ENCODE measurements at places on chromosomes 1 and 21. TPM values are rescaled to one million over a fixed set of nuclear protein-coding genes. Genes with fewer than 3 reads are reported as not detected.

Gene HTR6
- not detected for total RNA-seq

Gene CACNA1S
- total RNA-seq: not detected

Gene WNT3A
- total RNA-seq: not detected

GRCh38 chr1:207298636-207299398 is 22.7 kb upstream of the CD55 start:
- H3K4me1 ChIP-seq: peaks cover 11% of the 10 kb centered on the region
- no peak for DNase-seq
- H3K4me3 ChIP-seq: no peak overlapping the region

Gene GOLT1A
- total RNA-seq: not detected

Gene MRPL9
- total RNA-seq: 19.8 TPM

GRCh38 chr1:1777583-1777899 is 729 bp downstream of the NADK start:
- H3K4me1 ChIP-seq: peaks cover 66% of the 10 kb centered on the region
- DNase-seq: no peak
- H3K27me3 ChIP-seq: no peaks in the 10 kb centered on the region
- H3K27ac ChIP-seq: peak overlapping the region; percentile 96
- peaks cover 6% of the 10 kb centered on the region for H3K36me3 ChIP-seq
- H3K4me3 ChIP-seq: peak overlapping the region; percentile 91

GRCh38 chr1:24983006-24983680 is 53.1 kb upstream of the RUNX3 start:
- H3K36me3 ChIP-seq: no peaks in the 10 kb centered on the region
- H3K27me3 ChIP-seq: peaks cover 9% of the 10 kb centered on the region
- DNase-seq: no peak

Gene ESPN
- not detected for total RNA-seq

Gene EFNA1
- total RNA-seq: 75.3 TPM

DNA sequence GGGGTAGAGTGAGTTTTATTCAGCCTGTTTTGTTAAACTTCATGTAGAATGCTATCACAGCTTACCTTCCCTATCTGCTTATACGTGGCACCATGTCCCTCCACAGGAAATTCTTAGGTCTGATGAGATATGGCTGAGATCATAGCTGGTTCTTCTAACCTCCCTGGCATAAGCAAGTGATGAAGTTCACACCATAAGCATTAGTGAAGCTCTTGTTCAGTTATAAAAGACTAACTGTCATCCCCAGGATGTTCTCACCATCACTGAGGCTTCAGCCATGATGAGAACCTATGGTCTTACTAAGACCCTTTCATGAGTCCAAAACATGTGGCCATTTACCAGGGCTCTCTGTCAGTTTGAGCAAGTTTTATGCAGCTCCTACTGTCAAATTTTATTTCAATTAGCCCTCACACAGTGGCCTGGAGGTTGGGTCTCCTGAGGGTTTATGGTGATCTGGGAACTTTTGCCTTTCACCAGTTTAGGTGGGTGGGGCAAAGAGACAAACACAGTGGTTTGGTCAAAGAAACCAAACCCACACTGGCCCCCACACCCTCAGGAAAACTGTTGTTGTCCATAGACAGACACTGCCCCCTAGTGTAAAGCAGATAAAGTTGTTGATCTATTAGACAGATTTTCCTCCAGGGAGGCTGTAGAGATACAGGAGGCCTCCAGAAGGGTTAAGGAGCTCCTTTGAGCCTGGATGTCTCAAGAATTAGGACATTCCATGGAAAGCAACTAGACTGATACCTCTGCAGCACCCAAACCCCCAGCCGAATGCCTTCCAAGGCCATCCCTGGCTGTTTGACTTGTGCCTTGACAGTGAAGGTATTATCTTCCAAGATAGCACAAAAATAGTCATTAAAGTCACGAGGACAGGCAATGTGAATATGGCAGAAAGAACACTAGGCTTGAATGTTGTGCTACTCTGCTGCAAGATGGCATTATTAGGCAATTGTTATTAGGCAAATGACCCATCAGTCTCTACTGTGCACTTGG is 5.0 kb downstream of the SLC22A15 start:
- no peaks in the 10 kb centered on the region for H3K27me3 ChIP-seq
- H3K4me1 ChIP-seq: peaks cover 12% of the 10 kb centered on the region
- no peak overlapping the region for H3K27ac ChIP-seq
- no peak for DNase-seq
- H3K4me3 ChIP-seq: no peak overlapping the region

Gene LRRC38
- 0.37 TPM for total RNA-seq

- no peaks in the 10 kb centered on the region for H3K27me3 ChIP-seq
- no peak for DNase-seq
- no peaks in the 10 kb centered on the region for H3K36me3 ChIP-seq
- no peak overlapping the region for H3K4me3 ChIP-seq
- peaks cover 31% of the 10 kb centered on the region for H3K4me1 ChIP-seq
These were observed 133.1 kb downstream of the VAV3 start for GRCh38 chr1:107831921-107832320.

DNA sequence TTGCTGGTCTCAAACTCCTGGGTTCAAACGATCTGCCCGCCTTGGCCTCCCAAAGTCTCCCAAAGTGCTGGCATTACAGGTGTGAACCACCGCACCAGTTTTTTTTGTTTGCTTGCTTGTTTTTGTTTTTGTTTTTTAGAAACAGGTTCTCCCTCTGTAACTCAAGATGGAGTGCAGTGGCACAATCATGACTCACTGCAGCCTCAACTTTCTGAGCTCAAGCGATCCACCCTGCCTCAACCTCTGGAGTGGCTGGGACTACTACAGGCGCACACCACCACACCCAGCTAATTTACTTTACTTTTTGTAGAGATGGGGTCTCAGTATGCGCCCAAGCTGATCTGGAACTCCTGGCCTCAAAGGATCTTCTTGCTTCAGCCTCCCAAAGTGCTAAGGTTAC is 47.3 kb upstream of the USP1 start:
- no peaks in the 10 kb centered on the region for H3K27me3 ChIP-seq
- H3K4me3 ChIP-seq: no peak overlapping the region
- H3K36me3 ChIP-seq: no peaks in the 10 kb centered on the region
- no peak for DNase-seq

DNA sequence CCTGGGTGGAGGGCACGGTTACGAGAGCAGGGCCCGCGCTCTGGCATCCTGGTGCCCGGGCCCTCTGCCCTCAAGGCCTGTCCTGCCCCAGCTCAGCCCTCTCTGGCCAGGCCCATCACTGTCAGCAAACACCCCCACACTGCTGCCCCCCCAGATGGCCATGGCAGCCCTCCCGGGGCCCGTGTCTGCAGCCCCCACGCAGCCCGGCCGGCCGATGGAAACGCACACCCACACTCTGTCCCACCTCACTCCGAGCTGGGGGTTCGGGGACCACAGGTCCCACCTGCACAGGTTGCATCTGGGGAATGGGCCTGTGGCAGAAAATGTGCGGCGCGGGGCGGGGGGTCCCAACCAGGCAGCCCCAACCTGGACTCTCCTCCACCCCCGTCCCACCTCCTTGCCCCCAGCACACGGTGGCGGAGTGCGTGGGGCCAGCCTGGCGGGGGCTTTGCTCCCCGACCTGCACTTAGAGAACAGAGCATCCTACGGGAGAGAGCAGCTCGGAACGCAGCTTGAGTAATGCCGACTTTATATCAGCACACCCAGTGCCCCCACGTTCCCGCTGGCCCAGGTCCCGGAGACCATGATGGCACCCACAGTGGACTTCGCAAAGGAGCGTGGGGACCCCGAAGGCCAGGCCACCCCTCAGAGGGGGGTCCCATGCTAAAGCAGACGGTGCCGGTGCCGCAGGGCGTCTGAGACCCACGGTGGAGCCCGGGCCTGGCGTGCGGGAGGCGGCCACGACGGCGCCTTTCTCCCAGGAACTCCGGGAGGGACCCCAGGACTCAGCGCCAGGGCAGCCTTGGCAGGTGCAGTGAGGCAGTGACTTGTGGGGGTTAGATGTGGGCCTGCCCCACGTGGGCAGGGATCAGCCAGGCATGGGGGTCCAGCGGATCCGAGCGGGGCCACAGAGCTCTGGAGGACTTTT is 7.5 kb upstream of the RNF223 start:
- peaks cover 14% of the 10 kb centered on the region for H3K4me1 ChIP-seq
- H3K27ac ChIP-seq: no peak overlapping the region
- H3K4me3 ChIP-seq: no peak overlapping the region
- H3K36me3 ChIP-seq: peaks cover 35% of the 10 kb centered on the region
- peak; percentile 21 for DNase-seq

GRCh38 chr1:156582388-156583017 is 3.0 kb downstream of the TTC24 start:
- no peak for DNase-seq

DNA sequence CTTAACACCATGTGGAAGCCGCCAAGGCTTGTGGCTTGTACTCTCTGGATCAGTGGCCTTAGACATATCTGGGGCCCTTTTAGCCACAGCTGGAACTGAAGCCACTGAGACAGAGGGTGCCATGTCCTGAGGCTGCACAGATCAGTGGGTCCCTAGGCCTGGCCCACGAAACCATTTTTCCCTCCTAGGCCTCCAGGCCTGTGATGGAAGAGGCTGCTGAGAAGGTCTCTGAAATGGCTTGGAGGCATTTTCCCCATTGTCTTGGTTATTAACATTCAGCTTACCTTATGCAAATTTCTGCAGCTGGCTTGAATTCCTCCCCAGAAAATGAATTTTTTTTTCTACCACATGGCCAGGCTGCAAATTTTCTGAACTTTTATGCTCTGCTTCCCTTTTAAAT is 15.1 kb upstream of the DPH5 start:
- H3K4me1 ChIP-seq: no peaks in the 10 kb centered on the region
- no peaks in the 10 kb centered on the region for H3K27me3 ChIP-seq
- no peaks in the 10 kb centered on the region for H3K36me3 ChIP-seq
- H3K27ac ChIP-seq: no peak overlapping the region
- no peak for DNase-seq

- H3K36me3 ChIP-seq: no peaks in the 10 kb centered on the region
- no peak for DNase-seq
- no peaks in the 10 kb centered on the region for H3K27me3 ChIP-seq
- H3K4me1 ChIP-seq: no peaks in the 10 kb centered on the region
- H3K27ac ChIP-seq: no peak overlapping the region
- H3K4me3 ChIP-seq: no peak overlapping the region
These were observed 85.2 kb downstream of the UCHL5 start for GRCh38 chr1:192973988-192974387.

Gene MGST3
- 120 TPM for total RNA-seq

Gene OR2T29
- total RNA-seq: not detected

DNA sequence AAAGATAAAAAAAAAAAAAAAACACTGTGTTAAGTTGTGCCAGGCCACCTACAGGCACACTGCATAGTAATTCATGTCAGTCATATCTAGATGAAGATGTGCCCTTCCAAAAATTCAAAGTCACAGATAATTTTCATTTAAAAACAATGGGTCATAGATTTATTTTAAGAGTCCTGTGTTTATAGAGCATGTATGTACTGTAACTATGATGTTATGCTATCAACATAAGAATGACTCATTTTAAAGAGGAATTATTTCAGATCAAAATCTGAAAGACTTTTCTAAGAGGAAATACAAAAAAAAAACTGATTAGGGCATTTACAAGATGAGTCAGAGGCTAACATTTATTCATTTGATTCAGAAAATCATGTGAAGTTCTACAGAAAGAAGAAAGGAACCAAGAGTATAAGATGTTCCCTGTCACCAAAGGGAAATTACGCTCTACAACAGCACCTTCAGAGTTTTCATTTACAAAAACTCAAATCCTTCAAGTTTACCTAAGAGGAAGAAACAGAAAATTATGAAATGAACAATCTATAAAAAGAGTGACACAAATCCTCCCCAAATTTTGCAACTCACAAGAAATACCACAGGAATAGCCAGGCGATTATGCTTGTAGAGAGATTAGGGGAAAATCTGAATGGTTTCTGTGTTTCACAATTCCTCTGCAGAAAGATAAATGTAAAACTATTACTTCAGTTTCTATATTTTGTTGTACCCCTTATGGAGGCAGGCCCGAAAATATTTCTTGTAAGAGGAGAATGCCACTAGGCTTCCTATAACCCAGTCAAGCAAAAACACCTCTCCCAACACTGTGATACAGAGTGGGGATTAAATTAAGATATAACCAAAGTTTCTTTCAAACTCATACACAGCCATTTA is 13.8 kb downstream of the TP53BP2 start:
- no peak for DNase-seq
- no peaks in the 10 kb centered on the region for H3K27me3 ChIP-seq
- H3K27ac ChIP-seq: peak overlapping the region; percentile 44

Gene OSCP1
- 15.1 TPM for total RNA-seq

Gene EXO1
- total RNA-seq: 19.3 TPM

GRCh38 chr21:28937737-28938136 is 54.9 kb downstream of the LTN1 start:
- peaks cover 67% of the 10 kb centered on the region for H3K36me3 ChIP-seq
- DNase-seq: no peak
- H3K27me3 ChIP-seq: no peaks in the 10 kb centered on the region
- H3K4me3 ChIP-seq: no peak overlapping the region
- H3K27ac ChIP-seq: no peak overlapping the region
- H3K4me1 ChIP-seq: no peaks in the 10 kb centered on the region

Gene CRB1
- not detected for total RNA-seq

DNA sequence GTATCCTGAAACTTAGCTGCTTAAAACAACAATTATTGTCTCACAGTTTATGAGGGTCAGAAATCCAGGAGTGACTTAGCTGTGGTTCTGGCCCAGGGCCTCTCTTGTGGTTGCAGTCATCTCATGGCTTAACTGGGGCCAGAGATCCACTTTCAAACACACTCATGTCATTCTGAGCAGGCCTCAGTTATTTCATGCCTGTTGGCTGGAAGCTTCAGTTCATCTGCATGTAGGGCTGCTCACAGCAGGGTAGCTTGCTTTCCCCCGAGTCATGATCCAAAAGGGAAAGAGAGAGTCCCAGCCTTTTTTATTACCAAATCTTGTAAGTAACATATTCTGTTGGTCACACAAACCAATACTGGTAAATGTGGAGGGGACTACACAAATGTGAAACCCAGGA is 96.6 kb upstream of the B3GALT2 start:
- H3K4me1 ChIP-seq: no peaks in the 10 kb centered on the region
- no peaks in the 10 kb centered on the region for H3K27me3 ChIP-seq
- no peak overlapping the region for H3K4me3 ChIP-seq
- H3K27ac ChIP-seq: no peak overlapping the region
- DNase-seq: no peak
- no peaks in the 10 kb centered on the region for H3K36me3 ChIP-seq

Gene KLF17
- total RNA-seq: not detected

Gene CRNN
- not detected for total RNA-seq

Gene MCOLN2
- 2.2 TPM for total RNA-seq

Gene ATP5IF1
- 548 TPM for total RNA-seq

DNA sequence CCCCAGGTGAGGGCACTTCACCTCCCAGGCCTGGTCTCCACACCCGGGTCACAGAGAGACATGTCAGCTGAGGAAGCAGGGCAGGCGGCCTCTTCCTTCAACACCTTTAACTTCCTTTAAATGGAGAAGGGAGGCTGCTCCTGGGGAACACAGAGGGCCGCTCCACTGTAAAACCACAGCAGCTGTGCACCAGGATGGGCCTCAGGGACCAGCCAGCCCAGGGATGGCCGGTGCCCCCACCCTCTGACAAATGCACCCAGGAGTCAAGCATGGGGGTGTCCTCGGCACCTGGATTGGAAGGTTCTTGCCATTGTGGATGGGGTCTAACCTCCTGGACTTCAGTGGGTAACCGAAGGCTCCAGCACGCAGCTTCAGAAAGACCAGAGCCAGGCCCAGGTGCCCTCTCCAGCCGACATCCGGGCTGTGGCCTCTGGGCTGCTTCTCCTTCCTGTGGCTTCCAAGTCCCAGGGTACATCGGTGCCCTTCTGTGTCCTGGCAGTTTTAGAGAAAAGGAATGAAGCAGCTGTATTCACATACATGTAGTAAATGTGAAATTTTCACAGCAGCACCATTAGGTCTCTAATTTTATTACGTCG is 121.7 kb upstream of the COL6A1 start:
- H3K4me1 ChIP-seq: no peaks in the 10 kb centered on the region
- H3K36me3 ChIP-seq: no peaks in the 10 kb centered on the region
- no peak for DNase-seq
- no peak overlapping the region for H3K4me3 ChIP-seq

Data from stomach (tissue), 19 donors.